H9 (cell line): ENCODE measurements at places on chromosomes 4 and X. TPM values are rescaled to one million over a fixed set of nuclear protein-coding genes. Genes with fewer than 3 reads are reported as not detected.

DNA sequence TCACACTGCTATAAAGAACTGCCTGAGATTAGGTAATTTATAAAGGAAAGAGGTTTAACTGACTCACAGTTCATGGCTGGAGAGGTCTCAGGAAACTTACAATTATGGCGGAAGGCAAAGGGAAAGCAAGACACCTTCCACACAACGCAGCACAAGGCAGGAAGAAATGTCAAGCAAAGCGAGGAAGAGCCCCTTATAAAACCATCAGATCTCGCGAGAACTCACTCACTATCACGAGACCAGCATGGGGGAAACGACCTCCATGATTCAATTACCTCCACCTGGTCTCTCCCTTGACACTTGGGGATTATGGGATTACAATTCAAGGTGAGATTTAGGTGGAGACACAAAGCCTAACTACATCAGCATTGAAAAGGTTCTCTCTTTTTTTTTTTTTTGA, 39.6 kb downstream of the PALLD start:
- DNase-seq, result no peak

- DNase-seq, result no peak
These were observed 3.0 kb downstream of the GIMD1 start for GRCh38 chr4:106365613-106366012.

DNA sequence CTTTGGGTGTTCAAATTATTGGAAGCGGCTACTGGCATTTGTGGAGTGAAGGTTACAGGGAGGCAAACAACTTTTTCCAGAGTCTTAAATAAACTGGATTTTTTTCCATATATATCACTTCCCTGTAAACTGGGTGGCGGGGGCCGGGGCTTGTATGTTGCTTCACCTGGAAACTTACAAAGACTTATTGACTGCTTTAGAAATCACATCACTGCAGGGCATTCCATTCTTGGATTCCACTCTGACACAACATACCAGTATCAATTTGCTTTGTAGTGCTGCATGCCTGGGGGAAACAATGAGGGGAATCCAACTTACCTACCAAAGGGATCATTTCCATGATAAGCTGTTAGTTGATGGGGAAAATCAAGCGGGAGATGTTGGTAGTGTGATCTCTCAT, 21.7 kb upstream of the FAM156A start:
- DNase-seq, result no peak

GRCh38 chr4:169245061-169245460, 25.7 kb downstream of the SH3RF1 start:
- DNase-seq, result no peak

DNA sequence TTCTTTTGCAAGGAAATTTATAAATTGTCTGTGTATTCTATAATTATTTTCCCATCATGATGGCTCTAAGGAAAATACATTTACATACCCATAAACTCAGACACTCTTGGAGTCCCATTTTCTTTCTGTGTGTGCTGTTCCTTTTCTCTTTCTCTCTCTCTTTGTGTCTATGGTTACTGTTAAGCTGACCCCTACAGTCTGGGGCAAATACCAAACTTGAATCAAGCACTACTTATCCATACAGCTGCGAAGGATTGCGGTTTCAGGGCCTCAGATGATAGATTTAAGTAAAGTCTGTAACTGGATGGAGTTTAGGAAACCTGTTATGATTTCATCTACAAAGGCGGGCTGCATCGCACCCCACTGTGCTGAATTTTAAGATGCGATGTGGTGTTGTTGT, 150.2 kb downstream of the SHROOM3 start:
- no peak for DNase-seq

Gene NLGN3
- 3.5 and 3.6 TPM in 2 replicates for total RNA-seq

Gene STBD1
- total RNA-seq, result 1.1 TPM in 2 replicates

DNA sequence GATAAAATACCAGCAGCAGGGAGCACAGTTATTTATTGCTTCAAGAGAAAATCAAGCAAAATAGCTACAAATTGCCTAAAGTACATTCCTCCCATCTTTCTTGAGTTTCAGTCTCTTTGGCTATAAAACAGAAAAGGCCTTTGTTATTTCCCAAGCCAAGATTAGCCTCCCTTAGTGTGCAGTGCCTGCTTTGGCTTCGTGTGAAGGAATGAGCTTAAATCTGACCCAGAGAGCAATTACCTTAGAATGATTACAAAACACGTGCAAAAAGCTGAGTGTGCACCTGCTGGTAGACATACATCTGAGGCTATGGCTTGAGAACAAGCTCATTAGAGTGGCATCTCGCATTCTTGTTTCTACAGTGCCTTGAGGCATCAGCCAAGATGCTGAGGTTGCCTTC, 250.8 kb downstream of the C4orf33 start:
- DNase-seq, result no peak

- no peak for DNase-seq
These were observed 439.4 kb upstream of the CPEB2 start for GRCh38 chr4:14562901-14563300.

DNA sequence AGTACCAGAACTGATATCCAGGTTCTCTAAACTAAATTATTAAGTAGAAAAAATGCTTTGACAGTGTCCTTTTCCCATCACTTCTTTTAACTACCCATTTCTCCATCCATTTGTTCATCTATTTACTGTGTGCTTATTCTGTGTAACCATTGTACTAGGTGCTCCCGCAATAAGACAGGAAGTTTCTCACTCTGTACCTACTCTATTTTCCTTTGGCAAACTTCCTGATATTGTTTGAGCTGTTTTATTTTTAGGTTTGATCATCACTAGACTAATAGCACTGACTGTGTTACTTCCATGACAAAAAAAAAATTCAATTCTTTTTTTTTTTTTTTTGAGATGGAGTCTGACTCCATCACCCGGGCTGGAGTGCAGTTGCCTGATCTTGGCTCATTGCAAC, 102.5 kb upstream of the CASK start:
- DNase-seq, result no peak

Gene CXCL1
- total RNA-seq, result 0.20 TPM in 2 replicates

DNA sequence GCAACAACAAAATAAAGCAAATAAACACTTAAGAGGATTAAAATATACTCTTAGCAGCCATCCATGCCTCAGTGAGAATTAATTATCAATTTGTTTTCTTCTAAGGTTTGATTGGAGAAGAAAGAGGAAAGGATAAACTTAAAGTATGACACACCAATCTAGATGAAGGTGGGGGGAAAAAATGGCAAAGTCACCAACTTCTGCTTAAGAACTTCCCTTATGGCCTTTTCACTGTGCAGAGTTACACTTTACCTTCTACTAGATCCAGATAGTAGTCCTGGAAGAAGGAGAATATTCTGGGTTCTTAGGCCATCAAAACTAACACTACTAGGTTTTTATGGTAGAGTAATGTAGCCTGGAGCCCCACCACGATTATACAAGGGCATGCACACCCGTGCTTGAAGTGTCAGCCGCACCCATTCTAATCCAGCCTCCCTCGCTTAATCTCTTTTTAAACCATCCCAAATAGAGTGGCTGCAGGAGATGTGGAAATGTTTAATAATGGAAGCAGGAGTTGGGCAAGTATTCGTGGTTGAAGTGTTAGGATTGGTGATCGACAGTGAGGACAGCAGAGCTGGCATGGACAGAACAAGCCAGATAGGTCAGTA, 14.1 kb downstream of the ENPEP start:
- no peak for DNase-seq

Gene MOB1B
- 29.5 and 30.3 TPM in 2 replicates for total RNA-seq

- DNase-seq, result peak; percentile 50
These were observed 1.9 kb downstream of the UBE2D3 start for GRCh38 chr4:102825261-102826091.

GRCh38 chrX:68694435-68695205, 47.2 kb downstream of the STARD8 start:
- no peak for DNase-seq

Gene GK2
- total RNA-seq, result not detected in 2 replicates

GRCh38 chrX:116142976-116143375, 27.6 kb upstream of the AGTR2 start:
- DNase-seq, result no peak

Gene ZNF630
- total RNA-seq, result 1.2 and 1.5 TPM in 2 replicates

Gene CXCL8
- total RNA-seq, result not detected in 2 replicates

DNA sequence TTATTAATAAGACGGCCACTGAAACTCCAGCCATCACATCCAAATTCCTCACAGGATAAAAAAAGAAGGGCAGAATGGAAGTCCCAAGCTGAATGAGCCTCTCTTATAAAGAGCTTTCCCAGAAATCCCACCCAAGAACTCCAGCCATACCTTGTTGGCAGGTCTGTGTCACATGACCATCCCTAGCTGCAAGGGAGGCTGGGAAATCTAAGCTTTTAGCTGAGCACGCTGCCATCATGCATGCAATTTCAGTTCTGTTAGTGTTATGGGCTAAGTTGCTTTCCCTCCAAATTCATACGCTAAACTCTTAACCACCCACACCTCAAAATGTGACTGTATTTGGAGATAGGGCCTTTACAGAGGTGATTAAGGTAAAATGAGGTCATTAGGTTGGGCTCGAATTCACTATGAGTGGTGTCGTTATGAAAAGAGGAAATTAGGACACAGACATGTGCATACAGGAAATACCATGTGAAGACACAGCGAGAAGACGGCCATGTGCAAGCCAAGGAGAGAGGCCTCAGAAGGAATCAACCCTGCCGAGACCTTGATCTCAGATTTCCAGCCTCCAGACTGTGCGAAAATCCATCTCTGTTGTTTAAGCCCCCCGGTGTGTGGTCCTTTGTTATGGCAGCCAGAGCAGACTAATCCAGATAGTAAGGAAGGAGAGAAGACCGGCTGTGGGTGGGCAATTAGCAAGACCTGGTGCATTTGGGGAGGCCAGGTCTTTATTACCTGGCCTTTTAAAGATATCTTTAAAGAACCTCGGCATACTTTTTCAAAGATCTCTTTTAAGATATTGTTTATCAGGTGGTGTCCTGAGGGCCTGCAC, 317.6 kb downstream of the BCOR start:
- peak; percentile 55 for DNase-seq

Gene SLC26A1
- 0.09 and 0.13 TPM in 2 replicates for total RNA-seq

GRCh38 chr4:4203688-4204400, 22.9 kb downstream of the OTOP1 start:
- DNase-seq, result no peak

Gene CT45A5
- not detected in 2 replicates for total RNA-seq

DNA sequence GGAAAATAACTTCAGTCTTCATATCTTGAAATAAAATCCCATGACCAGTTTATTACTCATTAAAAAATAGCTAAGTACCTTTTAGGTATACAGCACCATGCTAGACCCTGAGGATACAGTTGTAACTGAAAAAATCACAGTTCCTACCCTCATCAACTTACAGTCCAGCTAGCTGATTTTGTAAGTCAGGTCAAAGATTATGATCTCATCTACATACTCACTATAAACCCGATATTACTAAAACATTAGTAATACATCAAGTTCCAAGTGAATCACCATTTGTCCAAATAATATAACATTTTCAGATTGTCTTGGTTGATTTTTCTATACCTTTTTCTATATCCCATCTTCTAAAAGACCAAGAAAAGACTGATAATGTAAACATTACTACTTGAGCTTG, 333.9 kb downstream of the INPP4B start:
- DNase-seq, result no peak

Gene GPR50
- total RNA-seq, result 11.9 and 12.2 TPM in 2 replicates

Gene IBSP
- not detected in 2 replicates for total RNA-seq

GRCh38 chr4:173878701-173879100, 348.7 kb upstream of the HAND2 start:
- DNase-seq, result no peak

DNA sequence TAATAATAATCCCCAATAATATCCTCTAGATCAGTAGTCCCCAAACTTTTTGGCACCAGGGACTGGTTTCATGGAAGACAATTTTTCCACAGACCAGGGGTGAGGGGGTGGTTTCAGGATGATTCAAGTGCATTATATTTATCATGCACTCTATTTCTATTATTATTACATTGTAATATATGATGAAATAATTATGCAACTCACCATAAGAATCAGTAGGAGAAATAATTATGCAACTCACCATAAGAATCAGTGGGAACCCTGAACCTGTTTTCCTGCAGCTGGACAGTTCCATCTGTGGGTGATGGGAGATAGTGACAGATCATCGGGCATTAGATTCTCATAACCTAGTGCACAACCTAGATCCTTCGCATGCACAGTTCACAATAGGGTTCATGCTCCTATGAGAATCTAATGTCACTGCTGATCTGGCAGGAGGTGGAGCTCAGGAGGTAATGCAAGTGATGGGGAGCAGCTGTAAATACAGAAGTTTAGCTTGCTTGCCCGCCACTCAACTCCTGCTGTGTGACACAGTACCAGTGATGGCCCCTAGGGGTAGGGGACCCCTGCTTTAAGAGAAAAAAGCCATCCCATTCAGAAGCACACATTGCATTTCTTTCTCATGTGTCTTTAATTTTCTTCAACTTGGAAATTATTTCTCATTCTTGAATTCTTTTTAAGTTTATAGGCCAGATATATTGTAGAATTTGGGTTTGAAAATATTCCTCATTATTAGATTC, 16.0 kb upstream of the SH3RF1 start:
- DNase-seq, result no peak

- peak; percentile 57 for DNase-seq
These were observed 40.6 kb downstream of the FAM149A start for GRCh38 chr4:186144946-186145569.

- DNase-seq, result no peak
These were observed 11.0 kb upstream of the MAP7D3 start for GRCh38 chrX:136262243-136262642.

- DNase-seq, result no peak
These were observed 139.7 kb upstream of the PSAPL1 start for GRCh38 chr4:7574287-7575014.

- peak; percentile 19 for DNase-seq
These were observed 119.2 kb downstream of the IRF2 start for GRCh38 chr4:184355111-184355604.

Gene AMBN
- not detected in 2 replicates for total RNA-seq

GRCh38 chrX:129427267-129427666, 96.0 kb downstream of the SMARCA1 start:
- DNase-seq, result no peak

- DNase-seq, result no peak
These were observed 1191.0 kb upstream of the AGA start for GRCh38 chr4:178633263-178633662.

Gene RBMXL3
- not detected in 2 replicates for total RNA-seq

DNA sequence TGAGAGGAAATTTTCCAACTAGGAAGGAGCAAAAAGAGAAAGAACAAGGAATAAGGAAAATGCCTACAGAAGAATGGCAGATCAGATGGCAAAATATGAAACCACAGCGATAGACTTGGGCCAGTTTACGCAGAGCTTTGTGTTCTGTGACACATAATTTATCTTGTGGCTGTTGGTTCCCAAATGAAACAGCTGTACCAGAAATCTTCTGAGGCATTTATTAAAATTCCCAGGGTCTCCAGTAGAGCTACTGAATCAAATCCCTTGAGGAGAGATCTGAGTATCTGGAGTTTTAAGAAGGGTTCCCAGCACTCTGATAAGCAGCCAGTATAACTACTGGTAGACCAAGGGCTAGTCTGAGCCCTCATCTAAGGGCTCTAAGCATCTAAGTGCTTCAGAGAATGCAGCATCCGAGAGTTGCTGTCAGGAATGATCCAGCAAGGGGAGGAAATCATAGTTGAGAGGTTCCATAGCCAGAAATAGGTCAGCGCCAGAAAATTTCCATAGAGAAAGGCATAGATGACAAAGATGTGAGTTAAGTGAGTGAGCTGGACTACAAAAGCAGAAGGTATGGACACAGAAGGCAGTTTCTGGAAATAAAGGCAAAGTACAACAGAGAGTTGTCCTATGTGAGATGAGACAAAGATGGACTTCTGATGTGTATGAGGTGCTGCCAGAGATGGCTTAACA, 46.3 kb upstream of the FAM241A start:
- no peak for DNase-seq
